ENCODE measurements at places on chromosomes 5 and 9.

GRCh38 chr9:69347607-69348006 is 22.6 kb downstream of the ENTREP1 start:
- no peak for DNase-seq

DNA sequence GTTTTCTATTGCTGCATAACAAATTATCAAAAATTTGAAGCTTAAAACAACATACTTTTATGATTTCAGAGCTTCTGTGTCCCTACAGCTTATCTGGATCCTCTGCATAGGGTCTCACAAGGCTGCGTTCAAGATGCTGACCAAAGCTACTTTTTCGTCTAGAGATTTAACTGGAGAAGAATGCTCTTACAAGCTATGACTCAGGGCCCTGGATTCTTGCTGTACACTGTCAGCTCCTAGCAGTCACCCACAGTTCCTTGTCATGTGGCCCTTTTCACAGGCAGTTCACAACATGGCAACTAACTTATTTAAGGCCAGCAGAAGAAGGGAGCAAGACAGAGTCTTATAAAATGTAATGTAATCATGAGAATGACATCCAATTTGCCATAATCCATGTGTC is 70.8 kb upstream of the FAM174A start:
- DNase-seq = peak; percentile 68

DNA sequence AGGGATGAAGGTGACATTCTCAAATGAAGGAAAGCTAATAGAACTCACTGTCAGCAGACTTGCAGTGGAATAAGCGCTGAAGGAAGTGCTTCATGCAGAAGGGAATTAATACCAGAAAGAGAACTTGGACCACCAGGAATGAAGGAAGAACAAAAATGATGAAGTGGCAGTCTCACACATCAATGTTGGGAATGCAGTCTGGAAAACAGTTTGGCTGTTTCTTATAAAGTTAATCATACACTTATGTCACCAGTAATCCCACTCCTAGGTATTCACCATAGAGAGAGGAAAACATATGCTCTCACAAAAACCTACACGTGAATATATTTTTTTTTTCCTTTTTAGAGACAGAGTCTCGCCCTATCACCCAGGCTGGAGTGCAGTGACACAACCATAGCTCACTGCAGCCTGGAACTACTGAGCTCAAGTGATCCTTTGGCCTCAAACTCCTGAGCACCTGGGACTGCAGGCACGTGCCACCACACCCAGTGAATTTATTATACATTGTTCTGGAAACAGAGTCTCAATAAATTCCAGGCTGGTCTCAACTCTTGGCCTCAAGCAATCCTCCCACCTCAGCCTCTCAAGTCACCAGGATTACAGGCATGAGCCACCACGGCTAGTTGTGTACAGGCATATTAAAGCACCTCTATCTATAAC is 81.2 kb downstream of the ROR2 start:
- DNase-seq = no peak

- no peak for DNase-seq
These were observed 257.8 kb upstream of the TARS1 start for GRCh38 chr5:33182986-33183385.

GRCh38 chr5:102722931-102723330 is 32.2 kb upstream of the PAM start:
- peak; percentile 15 for DNase-seq

DNA sequence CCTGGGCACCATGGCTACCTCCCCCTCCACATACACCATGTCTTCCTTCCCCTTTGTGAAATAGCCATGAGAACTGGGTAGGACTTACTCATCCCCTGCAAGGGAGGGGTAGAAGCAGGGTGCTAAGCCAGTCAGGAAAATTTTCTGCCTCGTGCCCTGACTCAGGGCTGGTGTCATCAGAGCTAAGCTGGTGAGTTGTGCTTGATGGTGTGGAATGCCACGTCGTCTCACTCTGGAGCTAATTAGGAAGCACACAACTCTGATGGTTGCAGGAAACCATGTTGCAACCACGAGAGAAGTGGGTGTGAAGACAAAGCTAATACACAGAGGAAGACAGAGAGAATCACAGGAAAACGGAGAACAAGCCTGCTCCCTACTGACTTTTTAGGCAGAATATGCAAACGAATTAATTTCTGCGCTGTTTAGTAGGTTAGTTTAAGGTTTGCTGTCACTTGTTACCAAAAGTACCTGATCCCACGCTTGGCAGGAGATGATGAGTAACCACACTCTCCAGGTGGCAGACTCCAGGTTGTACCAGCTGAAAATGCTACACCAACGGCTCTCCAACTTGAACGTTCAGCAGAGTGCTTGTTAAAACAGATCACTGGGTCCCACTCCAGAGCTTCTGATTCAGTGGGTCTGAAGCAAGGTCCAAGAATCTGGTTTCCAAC is 54.5 kb downstream of the STK10 start:
- peak; percentile 88 for DNase-seq

GRCh38 chr5:174733836-174734235 is 9.5 kb downstream of the MSX2 start:
- no peak for DNase-seq

- DNase-seq = no peak
These were observed 30.8 kb downstream of the FGF10 start for GRCh38 chr5:44358421-44358820.

DNA sequence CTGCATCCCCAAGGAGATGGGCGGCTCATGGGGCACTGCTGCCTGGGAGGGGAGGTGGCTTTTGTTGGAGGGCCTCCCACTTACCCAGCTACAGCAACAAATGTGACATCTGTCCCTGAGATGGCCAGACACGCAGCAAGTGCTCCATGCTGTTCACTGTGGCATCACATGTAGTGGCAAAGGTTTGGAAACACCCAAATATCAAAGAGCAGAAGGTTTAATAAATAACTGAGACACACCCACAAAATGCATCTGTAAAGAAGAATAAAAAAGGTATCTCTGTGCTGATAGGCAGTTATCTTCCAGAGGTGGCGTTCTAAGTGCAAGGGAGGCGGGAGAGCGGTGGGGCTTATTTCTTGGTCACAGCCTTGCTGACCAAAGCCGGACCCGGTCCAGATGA is 23.3 kb upstream of the CLPTM1L start:
- DNase-seq = no peak
